ENCODE measurements at places on chromosomes 13 and 19.

DNA sequence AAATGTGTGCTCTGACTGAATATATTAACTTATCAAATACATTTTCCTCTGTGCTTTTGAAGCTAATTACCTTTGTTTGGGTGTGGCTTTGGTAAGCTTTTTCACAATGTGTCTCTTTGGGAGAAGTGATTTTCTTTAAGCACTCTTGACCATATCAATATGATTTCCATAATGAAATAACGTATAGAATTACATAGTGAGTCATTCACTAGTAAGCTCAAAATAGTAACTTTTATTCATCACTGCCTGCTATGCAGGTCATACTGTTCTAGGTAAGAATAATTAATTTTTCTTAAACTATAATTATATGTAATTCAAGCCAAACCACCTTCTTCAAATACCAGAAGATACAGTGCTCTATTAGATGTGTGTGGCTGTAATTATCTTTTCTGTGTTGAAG lies 480.7 kb downstream of the MYO16 start:
- no peak for DNase-seq

- DNase-seq, result no peak
Measured at GRCh38 chr13:102325321-102325720, 76.5 kb downstream of the FGF14 start.

DNA sequence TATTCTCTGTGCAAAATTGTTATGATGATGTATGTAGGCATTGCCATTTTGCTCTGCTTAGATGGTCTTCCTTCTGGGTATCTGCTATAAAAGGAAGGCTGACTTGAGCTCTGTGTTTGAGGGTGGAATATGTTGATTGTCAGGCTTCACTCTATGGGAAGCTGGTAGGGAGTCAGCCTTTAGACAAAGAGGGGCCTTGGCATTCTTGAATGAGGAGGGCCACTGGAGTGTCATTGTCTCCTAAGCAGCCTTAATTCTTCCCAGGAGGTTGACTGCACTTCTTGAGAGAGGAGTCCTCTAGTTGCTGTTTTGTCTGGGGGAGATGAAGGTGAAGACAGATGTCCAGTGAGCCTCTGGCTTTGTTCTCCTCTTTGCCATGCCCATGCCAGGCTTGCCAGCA lies 266.8 kb downstream of the KCNRG start:
- no peak for DNase-seq

- no peak for DNase-seq
Measured at GRCh38 chr19:16661480-16662034, 618 bp downstream of the TMEM38A start.

DNA sequence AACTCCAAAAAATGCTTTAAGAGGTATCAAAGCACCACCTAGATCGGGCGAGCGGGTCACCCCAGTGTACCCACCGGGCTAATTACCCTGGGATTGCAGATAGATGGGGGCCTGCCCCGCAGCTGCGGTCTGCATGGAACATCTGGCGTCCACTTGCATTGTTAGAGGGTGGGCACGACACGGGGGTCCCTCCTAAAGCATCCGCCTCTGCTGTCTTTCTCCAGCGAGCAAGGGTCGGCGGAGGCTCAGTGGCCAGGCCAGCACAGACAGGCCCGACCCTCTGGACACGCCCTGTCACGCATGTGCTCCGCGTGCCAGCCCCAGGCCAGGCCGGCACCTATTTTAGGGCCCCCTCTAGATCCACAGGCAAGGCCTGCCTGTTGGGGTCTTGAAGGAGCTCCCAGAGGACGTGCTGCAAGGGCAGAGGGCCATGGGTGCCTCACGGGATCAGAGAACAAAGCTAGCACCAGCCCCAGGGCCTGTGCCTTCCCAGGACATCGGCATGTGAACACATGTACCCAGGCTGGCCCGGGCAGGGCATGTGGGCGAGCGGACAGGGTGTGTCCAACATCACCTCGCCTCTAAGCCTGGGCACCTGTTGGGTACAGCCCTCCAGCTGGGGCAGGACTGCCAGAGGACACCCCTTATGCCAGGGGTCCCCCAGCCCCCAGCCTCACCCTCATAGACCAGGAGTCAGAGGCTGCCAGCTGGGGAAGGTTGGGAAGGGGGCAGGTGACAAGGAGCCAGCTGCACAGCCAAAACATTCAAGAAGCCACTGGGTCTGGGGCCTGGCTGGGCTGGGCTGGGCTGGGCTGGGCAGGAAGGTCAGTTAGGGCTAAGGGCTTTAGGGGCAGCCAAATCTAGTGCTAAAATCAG lies 35.6 kb upstream of the NANOS3 start:
- peak; percentile 52 for DNase-seq

GRCh38 chr19:35265900-35266519 lies 2.8 kb upstream of the USF2 start:
- DNase-seq, result no peak

DNA sequence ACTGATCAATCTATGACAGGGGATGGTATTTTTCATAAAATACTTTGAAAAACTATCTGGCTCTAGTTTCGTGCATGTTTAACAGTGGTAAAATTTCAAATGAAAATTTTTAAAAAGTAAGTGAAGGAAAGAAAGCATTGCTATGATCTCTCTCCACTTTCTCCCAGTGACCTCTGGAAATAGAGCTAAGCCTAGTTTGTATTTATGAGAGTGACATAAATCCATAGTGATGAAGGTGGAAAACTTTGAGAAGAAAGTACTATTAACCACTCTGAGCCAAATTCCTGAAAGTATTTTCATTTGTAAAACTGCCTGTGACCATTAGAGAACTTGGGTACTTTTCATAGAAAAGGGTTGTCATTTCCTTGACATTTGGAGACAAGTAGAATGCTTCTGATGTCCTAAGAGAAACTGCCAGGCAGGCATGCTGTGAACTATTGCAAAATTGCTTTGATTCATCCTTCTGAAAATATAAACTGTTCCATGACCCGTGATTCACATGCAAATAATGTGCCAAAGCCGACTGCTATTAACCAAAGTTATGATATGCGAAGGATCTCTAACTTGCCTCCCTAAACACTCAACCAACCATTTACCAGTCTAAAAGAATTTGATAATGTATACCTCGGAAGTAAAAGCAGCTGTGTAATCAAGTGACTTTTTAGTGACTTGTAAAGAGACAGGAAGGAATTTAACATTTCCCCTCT lies 133.2 kb downstream of the VWA8 start:
- peak; percentile 85 for DNase-seq

GRCh38 chr19:40005691-40006272 lies 8.9 kb downstream of the ZNF546 start:
- no peak for DNase-seq

DNA sequence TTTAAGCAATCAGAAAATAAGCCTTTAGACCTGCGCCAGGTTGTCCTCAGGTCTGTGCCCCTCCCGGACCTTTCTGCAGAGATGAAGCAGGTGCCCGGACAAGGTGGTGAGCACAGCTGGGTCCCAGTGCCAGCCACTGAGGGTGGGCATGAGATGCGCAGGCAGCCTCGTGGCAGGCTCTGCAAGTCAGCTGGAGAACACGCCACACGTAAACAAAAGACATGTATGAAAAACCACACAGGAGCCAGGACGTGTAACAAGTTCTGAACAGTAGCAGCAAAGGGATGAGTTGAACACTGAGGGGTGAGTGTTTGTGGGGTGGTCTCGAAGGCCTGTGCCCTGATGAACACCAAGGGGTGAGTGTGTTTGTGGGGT lies 68.8 kb upstream of the MCF2L start:
- no peak for DNase-seq

DNA sequence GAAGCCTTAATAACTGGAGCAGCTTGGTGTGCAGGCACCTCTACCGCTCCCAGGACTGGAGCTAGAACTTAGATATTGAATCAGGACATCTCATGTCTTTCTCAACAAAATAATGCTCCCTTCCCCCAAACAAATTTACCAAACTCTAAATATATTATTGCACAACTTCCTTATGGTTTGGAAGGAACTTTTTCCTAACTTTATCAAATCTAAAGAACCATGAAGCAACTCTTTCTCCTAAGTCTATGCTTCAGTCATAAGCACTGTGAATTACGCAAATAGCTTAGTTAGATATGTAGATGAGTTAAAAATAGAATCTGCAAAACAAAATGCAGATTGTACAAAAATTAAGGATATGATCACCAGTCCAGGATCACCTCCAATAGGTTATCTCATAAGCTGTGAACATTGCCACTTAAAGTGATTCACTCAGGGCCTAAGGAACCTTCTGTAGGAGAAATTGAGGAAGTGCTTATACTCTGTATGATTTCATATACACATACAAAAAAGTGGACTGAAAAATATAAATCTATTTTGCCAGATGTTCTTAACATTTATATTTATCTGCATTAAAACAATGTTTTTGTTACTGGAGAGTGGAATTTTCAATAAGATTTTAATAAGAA lies 20.4 kb upstream of the MAB21L1 start:
- peak; percentile 44 for DNase-seq

DNA sequence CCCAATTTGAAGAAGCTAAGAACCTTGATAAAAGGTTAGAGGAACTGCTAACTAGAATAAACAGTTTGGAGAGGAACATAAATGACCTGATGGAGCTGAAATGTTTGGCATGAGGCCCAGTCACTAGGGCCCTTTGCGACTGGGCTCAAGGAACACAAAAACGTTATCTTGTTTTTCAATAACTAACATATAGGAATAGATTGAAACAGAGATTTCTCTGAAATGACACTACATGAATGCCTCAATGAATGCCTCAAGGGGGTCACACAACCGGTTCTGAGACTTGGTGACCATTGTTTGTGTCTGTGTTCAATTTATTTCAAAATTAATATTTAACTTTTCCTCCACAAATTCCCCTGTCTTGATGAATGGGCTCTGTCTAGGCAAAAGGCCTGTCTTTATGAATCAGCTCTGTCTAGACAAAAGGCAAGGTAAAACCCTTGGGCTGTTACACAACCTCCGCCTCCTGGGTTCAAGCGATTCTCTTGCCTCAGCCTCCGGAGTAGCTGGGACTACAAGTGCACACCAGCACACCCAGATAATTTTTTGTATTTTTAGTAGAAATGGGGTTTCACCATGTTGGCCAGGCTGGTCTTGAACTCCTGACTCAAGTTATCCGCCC lies 932 bp upstream of the ZNF486 start:
- DNase-seq, result no peak

- no peak for DNase-seq
Measured at GRCh38 chr13:61727767-61728166, 312.1 kb upstream of the PCDH20 start.

GRCh38 chr19:1825909-1826556 lies 14.0 kb upstream of the ATP8B3 start:
- peak; percentile 75 for DNase-seq
